ENCODE measurements at places on chromosomes 2 and 18.

GRCh38 chr2:171316755-171317337, 116.9 kb downstream of the METTL8 start:
- DNase-seq: no peak

- DNase-seq: no peak
Observed at GRCh38 chr2:45000341-45000901, 8.8 kb downstream of the SIX2 start.

DNA sequence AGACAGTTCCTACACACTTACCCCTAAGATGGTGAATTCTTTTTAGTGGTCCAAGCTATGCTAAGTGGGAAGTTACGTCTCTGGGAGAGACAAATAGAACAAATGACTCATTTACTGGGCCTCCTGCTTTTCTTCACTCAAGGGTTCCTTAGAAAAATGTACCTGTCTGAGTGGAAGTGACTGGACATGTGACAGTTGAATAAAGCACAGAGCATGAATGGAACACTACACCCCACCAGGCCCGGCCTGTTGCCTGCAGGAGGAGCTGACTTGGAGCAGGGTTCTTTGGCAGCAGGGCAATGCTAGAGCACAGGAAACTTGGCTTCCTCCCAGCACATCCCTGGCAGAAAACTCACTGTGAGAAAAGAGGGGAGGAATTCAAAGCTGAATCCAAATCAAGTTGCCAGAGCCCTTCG, 451.0 kb upstream of the SETBP1 start:
- DNase-seq: no peak

GRCh38 chr2:143758629-143759330, 629.6 kb downstream of the ARHGAP15 start:
- no peak for DNase-seq

DNA sequence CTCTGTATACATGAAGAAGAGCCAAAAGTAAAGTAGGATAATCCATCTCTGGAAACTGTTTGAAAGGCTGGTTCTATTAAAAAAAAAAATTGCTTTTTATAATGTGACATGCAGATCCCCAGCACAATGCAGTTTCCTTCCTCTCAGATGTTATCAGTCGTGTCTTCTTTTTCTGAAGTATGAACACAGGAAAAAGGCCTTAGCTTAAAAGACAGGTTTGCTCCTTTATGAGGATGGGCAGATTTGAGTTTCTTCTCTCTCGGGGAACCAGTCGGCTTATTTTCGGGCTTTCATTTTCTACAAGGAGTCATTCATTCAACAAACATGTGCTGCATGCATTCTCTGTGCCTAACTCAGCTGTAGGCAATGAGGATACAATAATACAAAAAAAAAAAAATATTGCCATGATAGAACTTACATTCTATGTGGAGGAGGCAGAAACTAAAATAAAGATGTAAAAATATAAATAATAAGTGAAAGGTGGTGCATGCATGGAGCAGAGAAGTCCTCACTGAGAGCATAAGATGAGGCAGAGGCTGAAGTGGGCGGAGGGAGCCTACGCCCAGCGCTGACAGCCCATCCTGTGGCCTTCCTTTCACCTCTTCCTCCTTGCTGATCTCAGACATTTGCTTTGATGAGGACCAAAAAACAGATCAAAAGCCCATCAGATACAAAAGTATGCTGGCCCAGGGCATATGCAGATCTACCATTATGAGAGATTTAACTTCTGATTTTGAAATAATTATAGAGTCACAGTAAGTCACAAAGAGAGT, at the start of gene CD226:
CD226 (minus strand) TSS at position 513 of the 773 bp plus-strand sequence; CDS start at position 46, 467 bp downstream.
- DNase-seq: no peak

GRCh38 chr2:19435815-19436214, 77.4 kb upstream of the OSR1 start:
- DNase-seq: no peak

DNA sequence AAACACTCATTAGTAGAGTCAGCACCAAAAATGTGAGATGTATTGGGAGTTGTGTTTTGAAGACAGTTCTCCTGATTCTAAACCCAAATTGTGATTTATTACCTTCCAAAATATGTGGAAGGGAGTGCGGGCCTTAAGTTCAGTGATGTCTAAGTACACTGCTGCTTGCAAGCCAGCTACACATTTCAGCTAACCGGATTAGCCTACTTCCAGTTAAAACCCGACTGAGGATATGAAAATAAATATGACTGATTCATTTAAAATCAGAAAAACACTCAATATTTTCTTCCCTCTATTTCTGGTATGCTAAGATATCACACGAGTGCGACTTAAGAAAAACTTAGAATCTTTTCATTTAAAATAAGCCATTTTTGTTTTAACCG, 907 bp downstream of the FHL2 start:
- no peak for DNase-seq

GRCh38 chr18:55996717-55997116, 408.7 kb upstream of the TCF4 start:
- DNase-seq: no peak

- DNase-seq: no peak
Observed at GRCh38 chr2:22832196-22832595, 552.8 kb upstream of the KLHL29 start.

- DNase-seq: no peak
Observed at GRCh38 chr2:144519934-144520731, at the start of gene ZEB2. Gene ZEB2, minus strand, starts transcription at chr2:144520119. Its CDS starts 2,769 bp downstream, at chr2:144517350.

- peak; percentile 25 for DNase-seq
Observed at GRCh38 chr18:657311-658000, at the start of gene TYMS. Gene TYMS, plus strand, starts transcription at chr18:657653. Its CDS starts 90 bp downstream, at chr18:657743.

- DNase-seq: peak; percentile 51
Observed at GRCh38 chr2:101823347-101823791, 125.9 kb downstream of the MAP4K4 start.

DNA sequence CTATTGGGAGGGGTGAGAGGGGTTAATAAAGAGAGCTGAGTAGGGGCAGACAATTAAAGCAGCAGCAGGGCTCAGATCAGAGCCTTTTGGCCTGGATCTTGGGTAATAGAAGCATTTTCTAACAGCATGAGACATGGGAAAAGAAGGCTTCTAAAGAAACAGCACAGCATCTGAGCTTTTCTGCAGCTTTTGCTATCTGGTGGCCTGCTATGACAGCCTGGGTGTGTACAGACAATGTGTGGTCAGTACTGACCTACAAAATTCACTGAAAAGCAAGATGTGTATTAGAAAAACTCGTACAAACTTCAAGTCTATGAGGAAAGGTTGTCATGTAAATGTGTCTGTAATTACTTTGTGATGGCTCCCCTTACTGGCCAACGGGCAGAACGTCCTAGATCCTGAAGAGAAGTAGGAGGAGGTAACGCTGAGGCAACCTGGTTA, 95.6 kb downstream of the GALNT3 start:
- DNase-seq: no peak

DNA sequence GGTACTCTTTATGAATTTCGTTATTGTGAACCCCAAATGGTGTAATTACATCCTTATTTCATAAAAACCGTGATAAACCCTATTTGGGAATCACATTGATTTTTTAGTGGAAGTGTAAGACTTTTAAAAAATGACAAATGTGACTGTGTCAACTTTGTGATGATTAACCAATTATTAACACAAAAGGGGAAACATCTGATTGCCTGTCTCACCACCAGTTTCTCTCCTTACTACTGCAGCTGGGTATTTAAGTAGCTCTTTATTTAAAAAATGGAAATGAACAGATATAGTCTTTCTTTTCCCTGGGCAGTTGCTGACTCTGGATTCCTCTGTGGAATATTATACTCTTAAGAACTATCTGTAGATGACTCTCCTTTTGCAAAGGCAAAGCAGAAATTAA, 11.6 kb upstream of the RPE start:
- DNase-seq: no peak

DNA sequence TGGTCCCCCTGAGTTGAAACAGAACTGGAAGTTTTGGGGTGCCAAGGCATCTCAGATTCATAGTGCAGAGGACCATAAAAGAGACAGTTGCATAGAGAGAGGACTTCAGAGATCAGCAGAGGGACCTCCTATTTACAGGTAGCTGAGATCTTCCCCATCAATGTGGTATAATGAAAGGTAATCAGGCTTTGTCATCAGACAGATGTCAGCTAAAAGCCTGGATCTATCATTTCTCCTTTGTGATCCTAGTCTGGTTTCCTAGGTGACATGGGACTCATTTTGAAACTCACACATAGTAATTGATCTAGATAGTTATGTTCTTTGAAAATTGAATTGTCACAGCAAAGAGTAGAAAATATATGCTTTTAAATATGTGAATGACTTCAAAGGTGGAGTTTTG, 443.5 kb upstream of the MAP2 start:
- DNase-seq: no peak

GRCh38 chr2:222336931-222337330, 38.1 kb upstream of the PAX3 start:
- no peak for DNase-seq

DNA sequence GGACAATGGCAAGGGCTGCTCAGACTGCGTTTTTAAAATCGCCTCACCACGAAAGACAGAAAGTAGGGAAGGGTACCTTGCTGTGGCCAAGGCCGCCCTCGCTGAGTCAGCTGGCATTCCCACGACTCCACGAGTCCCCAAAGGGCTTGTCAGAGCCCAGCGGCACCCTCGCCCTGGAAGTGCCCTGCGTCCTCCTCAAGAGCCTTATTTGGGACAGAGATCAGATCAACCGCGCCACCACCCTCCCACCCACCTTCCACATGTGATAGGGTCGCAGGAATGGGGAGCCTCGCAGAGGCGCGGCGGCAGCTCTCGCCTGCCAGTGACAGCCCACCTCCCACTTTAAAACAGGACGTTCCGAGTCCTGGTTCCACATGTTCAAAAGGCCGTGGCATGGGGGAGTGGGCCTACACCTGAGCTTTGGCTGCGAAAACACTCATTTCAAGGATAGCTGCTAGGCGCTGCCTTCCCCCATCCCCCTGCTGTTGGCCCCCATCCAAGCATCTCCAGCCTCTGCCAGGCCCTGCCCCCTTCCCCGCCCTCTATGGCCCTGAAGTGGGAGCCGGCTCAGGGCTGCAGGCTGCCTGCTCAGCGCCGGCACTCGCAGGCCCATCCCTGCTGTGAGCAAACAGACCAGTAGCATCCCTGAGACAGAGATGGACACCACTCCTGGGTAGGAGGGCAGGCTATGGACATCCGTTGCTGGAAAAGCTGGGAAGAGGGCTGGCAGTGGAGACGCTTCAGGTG, 38.1 kb upstream of the ARHGEF4 start:
- DNase-seq: no peak

DNA sequence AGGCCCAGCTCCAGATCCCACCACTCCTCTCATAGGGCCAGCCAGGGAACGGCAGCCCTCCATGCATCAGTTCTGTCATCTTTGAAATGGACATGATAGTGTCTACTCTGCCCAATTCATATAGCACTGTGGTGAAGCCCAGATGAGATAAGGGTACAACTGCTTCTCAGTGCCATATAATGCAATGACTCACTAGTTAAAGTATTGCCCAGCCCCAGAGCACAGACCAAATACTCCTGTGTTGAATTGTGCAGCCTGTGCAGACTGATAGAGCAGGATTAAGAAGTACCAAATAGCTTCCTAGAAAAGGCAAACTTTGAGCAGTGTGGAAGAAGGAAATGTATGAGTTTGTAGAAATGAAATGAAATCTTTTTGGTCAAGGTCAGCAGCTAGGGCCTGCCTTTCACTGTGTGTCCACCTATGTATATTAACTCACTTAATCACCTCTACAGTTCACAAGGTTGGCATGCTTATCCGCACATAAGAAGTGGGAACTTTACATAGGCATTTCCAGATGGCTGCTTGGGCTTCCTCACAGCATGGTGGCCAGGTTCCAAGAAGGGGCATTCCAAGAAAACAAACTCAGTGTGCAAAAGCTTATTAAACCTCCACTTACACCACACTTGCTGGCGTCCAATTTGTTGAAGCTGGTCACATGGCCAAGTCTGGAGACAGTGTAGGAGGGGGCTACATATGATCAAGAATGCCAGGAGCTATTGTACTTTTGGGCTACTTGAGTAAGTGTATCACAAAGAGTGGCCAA, 102.8 kb upstream of the COPS8 start:
- DNase-seq: no peak
